ENCODE measurements at places on chromosomes 6 and 20.

GRCh38 chr6:55046869-55047422, 127.4 kb upstream of the HCRTR2 start:
- no peak for DNase-seq

- DNase-seq, result no peak
These were observed 29.5 kb upstream of the ILRUN start for GRCh38 chr6:34726055-34726454.

DNA sequence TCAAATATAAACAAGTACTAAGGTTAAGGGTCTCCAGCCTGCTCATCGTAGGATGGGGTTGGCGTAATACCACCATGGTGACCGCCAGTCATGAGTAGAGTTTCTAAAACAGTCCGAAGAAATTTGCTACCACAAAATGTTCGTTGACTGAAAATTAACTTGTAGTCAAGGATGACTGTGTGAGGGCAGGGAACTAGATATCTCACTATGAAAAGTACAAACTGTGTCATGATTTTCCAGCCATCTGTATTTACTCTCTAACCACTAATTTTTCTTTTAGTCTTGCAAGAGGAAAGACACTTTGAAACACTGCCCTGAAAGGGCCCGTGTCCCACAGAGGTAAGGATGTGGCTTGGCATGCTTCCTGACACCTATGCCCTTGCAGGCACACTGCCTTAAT, 99.7 kb downstream of the IRF4 start:
- peak; percentile 55 for DNase-seq

- no peak for DNase-seq
These were observed 20.3 kb downstream of the ZSCAN31 start for GRCh38 chr6:28315628-28316027.

DNA sequence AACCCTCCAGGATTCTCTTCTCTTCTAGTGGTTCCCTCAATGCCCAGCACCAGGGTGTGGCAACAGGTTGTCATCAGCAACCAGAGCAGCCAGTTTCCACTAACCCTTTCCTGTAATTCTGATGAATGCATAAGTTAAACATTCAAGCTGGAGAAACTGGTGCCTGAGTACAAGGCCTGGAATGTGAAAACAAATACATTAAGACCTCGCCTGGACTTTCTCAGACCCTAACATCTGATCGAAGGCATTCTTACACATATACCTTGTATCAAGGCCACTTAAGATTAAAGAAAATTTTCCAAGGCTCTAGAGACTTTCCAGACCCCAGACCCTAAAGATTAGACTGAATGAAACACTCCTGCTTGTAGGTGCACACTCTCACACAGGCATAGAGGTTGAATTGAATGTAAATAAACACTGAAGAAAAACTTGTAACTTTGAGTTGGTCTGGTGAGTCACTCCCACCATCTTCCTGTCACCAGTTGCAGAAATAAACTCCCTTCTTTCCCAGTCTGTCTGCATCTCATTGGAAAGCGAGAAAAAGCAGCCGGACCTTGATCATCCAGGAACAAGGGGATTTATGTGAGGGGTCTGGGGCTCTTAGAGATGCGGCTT, 9.0 kb downstream of the LRP11 start:
- no peak for DNase-seq

DNA sequence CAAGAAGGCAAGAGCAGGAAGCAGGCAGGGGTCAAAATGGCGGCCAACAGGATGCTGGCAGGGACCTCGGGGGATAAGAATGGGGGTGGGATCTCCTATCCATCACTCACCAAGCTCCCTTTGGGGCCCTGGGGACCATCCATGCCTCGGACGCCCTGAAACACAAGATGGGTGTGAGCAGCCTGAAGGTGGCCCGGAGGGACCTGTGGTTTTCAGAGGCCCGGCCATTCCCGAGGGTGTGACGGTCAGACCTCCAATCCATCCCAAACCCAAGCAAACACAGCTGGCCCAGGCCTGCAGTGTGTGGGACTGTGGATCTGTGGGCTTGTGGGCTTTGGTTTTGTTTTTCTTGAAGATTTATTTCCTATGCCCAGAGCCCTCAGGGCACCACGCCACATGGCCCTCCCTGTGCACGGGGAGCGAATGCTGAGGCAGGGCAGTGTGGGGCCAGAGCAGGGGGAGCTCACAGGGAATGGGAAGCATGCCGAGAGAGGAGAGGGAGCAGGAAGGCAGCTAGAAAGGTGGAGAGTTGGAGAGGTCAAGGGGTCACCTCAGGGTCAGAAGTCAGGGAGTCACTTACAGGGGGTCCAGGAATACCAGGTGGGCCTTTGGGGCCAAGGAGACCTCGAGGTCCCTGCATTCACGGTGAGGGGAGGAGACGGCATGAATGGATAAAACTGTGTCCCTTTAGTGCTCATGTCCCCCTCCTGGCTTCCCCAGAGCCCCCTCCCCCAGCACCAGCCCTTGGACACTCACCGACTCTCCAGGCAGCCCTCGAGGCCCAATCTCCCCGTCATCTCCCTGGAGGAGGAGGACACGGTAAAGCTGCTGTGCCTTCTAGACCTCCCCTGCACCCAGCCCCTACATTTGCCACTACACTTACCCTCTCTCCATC, 14.5 kb downstream of the COL11A2 start:
- no peak for DNase-seq

DNA sequence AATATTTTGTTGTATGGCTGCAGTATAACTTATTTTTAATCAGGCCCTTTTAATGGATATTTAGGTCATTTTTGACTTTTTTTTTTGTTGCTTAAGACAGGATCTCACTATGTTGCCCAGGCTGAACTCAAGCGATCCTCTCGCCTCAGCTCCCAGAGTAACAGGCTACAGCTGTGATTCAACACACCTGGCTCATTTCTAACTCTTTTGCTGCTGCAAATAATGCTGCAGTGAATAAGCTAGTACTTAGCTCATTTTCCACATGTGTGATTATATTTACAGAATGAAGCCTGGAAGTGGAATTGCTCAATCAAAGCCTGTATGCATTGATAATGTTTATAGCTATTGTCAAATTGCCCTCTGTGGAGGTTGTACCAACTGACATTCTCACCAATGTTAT, 1.1 kb downstream of the GTSF1L start:
- DNase-seq, result no peak

- DNase-seq, result no peak
These were observed 171.0 kb upstream of the CCN2 start for GRCh38 chr6:132122176-132122575.

GRCh38 chr6:155177363-155177961, 86.4 kb upstream of the CLDN20 start:
- peak; percentile 68 for DNase-seq

DNA sequence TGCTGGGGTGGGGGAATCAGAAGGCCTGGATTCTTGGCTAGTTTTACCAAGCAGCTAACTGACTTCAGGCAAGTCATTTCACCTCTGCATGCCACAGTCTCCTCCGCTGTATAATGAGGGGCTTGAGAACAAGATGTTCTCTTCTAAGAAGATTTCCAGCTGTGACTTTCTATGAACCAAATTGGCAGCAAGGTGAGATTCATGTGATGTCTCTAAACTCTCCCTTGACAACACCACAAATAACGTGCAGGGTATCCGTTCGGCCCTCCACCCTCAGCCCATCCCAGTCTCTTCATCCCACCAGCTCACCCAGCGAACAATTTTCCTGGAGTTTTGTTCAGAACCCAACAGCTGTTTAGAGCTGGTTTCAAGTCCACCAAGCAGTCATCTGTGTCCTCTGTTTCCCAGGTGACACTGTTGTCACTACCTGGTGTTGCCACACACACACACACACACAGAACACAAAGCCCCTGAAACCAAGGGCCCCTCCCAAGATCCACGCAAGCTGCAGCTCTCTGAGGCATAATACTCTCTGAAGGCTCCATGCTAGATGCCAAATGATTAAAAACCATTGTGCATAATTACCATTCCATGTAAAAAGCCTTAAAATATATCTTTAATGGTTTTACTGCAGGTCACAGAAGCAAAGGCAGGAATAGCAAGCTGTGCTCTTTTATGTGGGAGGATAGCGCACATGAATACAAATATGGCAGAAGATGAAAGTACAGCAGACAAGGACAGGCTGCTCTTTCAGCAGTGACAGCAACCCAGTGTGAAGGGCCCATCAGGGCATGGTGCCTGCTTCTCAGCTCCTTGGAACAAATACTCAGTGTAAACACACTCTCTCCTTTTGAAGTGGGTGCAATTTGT, 48.2 kb downstream of the ARHGAP18 start:
- DNase-seq, result no peak

GRCh38 chr6:138477913-138478539, 21.3 kb downstream of the NHSL1 start:
- DNase-seq, result no peak

- no peak for DNase-seq
These were observed 46.2 kb upstream of the SDHAF4 start for GRCh38 chr6:70520575-70520974.

- no peak for DNase-seq
These were observed 55.9 kb downstream of the BCAS4 start for GRCh38 chr20:50850721-50851286.

DNA sequence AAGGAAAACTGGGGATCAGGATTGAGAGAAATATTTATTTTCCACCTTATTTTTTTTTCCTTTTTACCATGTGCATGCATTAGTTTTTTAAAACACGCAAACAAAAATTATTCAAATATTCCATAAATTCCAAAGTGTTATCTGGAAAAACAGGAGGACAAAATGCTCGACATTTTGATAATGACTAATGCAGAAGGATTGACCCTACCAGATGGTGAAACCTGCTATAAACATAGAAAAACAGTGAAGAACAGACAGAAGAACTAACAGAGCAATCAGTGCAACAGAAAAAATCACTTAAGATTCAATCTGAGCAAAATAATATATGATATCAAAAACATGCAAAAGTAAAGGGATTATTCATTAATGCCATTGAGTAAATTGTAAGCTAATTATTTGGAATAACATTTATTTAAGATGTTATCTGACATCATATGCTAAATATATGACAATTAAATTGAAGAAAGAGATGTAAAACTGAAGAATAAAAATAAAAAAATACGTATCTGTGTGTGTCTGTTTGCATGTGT, 218.4 kb downstream of the LMBRD1 start:
- DNase-seq, result no peak

Data from stimulated activated CD4-positive, alpha-beta T cell treated with anti-CD3 and anti-CD28 coated beads, Interleukin-2, amount 100 ng/mL, for 24 hours (primary cell).